ENCODE measurements at places on chromosomes 5 and 9.

GRCh38 chr5:172165465-172165864 is 22.6 kb downstream of the STK10 start:
- no peaks in the 10 kb centered on the region for H3K36me3 ChIP-seq
- H3K27me3 ChIP-seq: no peaks in the 10 kb centered on the region
- H3K4me3 ChIP-seq: no peak overlapping the region
- DNase-seq: no peak

GRCh38 chr9:15116130-15116580 is 190.9 kb downstream of the TTC39B start:
- no peak overlapping the region for H3K27ac ChIP-seq
- H3K36me3 ChIP-seq: no peaks in the 10 kb centered on the region
- no peak overlapping the region for H3K4me3 ChIP-seq
- DNase-seq: no peak
- no peaks in the 10 kb centered on the region for H3K4me1 ChIP-seq
- H3K27me3 ChIP-seq: no peaks in the 10 kb centered on the region

- H3K27me3 ChIP-seq: no peaks in the 10 kb centered on the region
- H3K36me3 ChIP-seq: no peaks in the 10 kb centered on the region
- no peaks in the 10 kb centered on the region for H3K4me1 ChIP-seq
- H3K4me3 ChIP-seq: no peak overlapping the region
- DNase-seq: no peak
- no peak overlapping the region for H3K27ac ChIP-seq
These were observed 54.9 kb downstream of the NDST1 start for GRCh38 chr5:150562832-150563231.

DNA sequence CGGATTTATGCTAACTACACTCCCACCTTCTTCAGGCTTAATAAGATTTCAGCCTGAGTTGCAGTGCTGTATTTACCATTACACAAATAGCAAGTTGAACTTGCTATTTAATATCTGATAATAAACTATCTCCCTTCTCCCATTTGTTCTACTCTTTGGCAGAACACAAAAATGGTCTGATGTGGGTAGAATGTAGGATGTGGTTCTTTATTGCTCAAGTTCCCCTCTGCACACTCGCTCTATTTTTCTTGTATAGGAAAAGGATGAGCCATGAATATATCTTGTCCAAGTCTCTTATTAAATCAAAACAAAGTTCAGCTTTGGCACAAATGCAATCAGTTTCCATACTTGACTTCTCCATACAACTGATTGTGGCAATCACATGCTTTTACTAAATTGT is 37.2 kb upstream of the KIF2A start:
- H3K27ac ChIP-seq: no peak overlapping the region
- no peaks in the 10 kb centered on the region for H3K4me1 ChIP-seq
- H3K27me3 ChIP-seq: no peaks in the 10 kb centered on the region

GRCh38 chr5:28408186-28408585 is 1369.8 kb upstream of the CDH9 start:
- H3K36me3 ChIP-seq: no peaks in the 10 kb centered on the region
- no peaks in the 10 kb centered on the region for H3K27me3 ChIP-seq
- H3K27ac ChIP-seq: no peak overlapping the region

- no peaks in the 10 kb centered on the region for H3K4me1 ChIP-seq
- no peaks in the 10 kb centered on the region for H3K36me3 ChIP-seq
- no peak overlapping the region for H3K27ac ChIP-seq
These were observed 404.0 kb downstream of the TLE4 start for GRCh38 chr9:79975621-79976256.

DNA sequence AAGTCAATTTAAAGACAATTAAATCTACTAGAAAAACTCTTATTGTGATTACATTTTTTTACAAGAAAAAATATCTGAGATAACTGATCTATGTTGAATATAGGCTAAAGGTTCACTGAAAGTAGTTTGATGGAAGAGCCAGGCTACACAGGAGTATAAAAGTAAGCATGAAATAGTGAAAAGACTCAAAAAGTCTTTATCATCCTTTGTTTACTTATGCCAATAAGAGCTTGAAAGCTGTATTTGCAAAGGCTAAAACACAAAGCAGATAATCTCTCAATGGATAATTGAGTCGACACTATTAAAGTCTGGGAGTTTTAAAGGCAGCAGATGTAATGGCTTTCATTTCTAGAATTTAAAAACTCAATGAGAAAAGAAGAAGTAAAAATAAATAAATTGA is 42.0 kb downstream of the SSBP2 start:
- no peak for DNase-seq
- H3K4me1 ChIP-seq: no peaks in the 10 kb centered on the region
- H3K27me3 ChIP-seq: no peaks in the 10 kb centered on the region
- H3K36me3 ChIP-seq: no peaks in the 10 kb centered on the region
- no peak overlapping the region for H3K4me3 ChIP-seq

DNA sequence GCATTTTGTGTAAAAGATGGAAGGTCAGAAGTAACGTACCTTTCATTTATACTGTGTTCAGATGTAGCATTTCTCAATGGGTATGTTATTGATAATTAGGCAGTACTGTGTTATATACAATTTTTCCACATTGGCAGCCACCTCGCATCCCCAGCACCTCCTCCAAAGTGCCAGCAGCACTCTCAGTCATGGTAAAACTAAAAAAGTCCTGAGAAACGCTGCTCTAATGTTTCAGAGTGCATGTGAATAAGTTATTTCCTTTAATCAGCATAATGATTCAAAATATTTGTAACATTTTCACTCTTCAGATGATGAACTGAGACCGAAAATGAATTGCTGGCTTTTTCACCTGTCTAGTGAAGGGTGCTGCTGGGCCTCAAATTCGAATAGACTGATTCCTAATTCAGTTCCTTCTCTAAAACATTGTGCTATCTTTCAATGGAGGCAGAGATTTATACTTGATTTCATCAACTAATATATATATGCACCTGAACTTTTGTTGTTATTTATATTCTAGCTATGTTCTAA is 79.9 kb upstream of the ANKRD55 start:
- H3K4me1 ChIP-seq: peaks cover 3% of the 10 kb centered on the region
- no peak for DNase-seq
- no peaks in the 10 kb centered on the region for H3K36me3 ChIP-seq
- no peaks in the 10 kb centered on the region for H3K27me3 ChIP-seq
- H3K27ac ChIP-seq: no peak overlapping the region
- H3K4me3 ChIP-seq: no peak overlapping the region
